ENCODE measurements at places on chromosomes 7 and 10.

GRCh38 chr7:111980725-111981124 lies 225.5 kb downstream of the DOCK4 start:
- DNase-seq: no peak

DNA sequence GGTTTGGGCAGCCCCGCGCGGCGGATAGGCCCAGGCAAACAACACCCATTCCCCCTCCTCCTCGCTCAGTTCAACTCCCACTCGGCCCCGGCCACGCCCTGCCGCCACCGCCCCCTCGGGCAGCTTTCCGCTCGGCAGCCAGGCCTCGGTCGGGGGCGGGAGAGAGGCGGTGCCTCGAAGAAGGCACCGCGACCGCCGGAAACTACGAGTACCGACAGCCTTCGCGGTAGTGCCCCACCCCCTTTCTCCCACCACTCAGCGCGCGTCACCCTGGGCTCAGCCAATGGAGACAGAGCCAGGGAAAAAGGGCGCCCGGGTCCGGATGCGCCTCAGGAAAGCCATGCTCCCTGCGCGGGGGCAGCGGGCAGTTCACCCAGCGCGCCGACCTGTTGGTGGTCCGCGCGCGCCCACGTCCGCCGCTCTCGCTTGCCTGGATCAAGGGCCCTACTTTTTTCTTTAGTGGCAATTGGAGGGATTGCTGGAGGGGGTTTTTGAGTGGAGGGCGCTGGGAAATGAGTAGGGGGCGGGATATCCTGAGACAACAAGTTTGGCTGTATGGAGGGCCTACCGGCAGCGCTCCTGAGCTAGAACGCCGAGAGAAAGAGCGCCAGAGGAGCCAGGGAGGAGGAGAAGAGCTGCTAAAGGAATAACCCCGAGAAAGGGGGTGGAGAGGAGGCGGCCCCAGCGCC lies 557 bp upstream of the SP4 start:
- DNase-seq: peak; percentile 99

DNA sequence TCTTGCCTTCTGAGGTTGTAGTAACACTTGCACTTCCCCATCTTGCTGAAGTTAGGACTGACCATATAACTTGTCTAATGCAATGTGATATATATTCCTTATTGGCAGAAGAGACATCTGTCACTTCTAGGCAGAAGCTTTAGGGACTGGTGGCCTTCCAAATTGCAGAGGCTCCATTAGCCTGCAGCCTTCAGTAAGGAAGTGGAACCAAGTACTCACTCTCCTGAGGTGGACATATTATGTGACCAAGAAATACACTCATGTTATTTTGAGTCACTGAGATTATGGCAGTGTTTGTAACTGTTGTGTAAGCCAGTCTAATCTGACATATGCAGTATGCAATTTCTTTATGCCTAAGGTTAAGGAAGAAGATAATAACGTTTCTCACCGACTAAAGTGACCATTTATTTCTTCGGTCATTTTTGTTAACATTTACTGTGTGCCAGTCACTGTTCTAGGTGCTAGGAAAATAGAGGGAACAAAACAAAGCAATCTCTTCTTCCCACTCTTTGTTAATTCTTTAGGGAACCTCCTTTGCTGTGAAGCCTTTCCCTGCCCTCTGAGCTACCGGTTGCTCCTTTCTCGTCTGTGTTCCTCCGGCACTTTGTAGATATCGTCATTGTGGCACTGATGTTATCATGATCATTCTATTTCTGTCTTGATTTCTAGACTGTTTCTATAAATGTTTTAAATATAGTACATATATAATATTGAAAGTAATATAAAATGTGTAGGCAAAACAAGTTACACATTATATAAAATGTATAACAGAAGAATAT lies 52.9 kb upstream of the HBP1 start:
- DNase-seq: no peak

- no peak for DNase-seq
Measured at GRCh38 chr7:9603291-9603690, 1169.9 kb downstream of the NXPH1 start.

DNA sequence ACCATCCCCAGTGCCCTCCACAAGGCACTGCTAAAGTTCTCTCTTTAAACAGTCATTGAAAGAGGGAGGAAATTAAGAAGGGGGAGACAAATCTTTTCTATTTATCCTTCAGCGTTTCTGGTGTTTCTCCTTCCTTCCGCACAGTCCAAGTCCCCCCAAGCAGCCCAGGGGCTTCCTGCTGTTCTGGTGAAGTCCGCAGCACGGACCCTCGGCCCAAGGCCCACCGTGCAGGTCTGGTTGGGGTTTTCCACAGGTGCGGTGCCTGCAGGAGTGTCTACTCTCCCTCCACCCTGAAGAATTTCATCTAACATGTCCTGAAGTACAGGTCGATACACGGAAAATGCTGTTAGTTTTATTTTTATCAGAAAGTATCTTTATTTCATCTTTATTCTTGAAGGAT lies 34.1 kb upstream of the KNDC1 start:
- no peak for DNase-seq

DNA sequence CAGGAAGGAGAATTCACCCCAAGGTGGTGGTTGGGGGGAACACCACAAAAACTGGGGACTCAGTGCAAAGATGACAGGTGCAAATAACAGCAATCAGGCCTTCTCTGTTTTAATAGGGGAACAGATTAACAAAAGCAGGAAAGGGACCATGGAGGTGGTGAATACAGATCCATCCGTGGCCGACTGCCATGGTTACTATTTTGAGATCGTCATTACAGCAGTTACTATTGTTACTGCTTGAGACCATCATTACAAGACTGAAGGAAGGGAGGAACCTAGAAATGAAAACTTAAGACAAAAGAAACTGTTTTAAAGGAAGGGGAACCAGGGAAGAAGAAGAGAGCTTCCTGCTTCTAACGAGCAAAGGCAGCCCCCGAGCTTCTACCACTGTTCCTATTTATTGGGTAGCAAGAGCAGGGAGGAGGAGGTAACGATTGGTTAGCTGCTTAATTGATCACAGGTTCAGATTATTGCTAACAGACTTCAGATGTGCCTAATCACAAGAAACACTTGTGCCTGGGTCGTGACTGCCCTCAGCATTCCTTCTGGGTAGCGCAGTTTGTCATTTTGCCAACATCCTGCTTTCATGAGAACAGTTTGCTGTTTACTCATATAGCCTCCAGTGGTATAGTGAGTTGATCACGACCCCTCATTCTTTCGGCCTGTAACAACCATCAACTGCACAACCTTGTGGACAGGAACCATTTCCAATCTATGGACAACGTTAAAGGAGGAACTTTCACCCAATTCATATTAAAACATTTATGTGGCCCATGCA lies 216.3 kb downstream of the CHCHD3 start:
- DNase-seq: no peak

DNA sequence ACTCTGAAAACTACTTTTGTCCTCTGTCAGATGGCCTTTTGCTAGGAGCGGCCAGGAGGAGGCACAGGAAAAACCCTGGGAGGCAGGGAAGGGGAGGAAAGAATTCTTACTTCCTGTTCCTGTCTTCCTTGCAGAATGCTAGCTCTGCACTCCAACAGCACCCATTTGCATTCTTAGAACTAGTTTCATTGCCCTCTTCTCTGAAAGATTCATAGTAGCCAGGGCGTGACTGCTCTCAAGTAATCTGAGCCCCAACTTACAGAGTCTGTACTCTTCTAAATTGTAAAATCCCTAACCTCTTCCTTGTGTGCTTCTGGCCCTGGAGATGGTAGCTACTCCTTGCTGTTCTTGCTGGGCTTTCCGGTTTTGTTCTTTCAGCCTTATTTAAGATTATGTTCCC lies 75.3 kb upstream of the STEAP1 start:
- DNase-seq: no peak

DNA sequence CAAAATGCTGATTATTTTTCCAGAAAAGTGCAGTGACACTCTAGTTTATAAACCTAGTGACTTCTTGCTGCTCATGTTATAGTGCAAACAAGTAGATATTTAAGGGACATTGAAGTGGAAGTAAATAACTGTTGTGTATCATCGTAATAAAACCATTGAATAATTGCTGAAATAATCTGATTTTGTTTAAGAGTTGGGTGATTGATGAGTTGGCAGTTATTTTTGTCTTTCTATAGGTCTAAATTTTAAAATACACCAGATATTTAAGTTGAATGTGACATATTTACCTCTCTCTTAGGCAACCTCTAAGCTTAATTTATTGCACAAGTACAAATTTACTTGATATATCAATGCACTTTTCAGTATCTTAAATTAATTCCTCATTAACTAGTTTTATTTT lies 192.9 kb downstream of the TSPAN12 start:
- no peak for DNase-seq

GRCh38 chr7:69517985-69518704 lies 80.1 kb upstream of the AUTS2 start:
- no peak for DNase-seq

GRCh38 chr10:28503114-28503513 lies 29.8 kb upstream of the WAC start:
- no peak for DNase-seq
